ENCODE measurements at places on chromosomes 4 and X. TPM values are rescaled to one million over a fixed set of nuclear protein-coding genes. Genes with fewer than 3 reads are reported as not detected.
A peak's percentile ranks its signal among the peaks of the same experiment; 100 is the strongest.

The PDE6B gene
- total RNA-seq, result 10.2 TPM

GRCh38 chr4:6199422-6199921 is 877 bp downstream of the JAKMIP1 start:
- peak overlapping the region; percentile 92 for H3K4me3 ChIP-seq
- DNase-seq, result no peak
- H3K27me3 ChIP-seq, result peaks cover 21% of the 10 kb centered on the region
- peaks cover 8% of the 10 kb centered on the region for H3K36me3 ChIP-seq

The NKRF gene
- total RNA-seq, result 10.8 TPM

GRCh38 chr4:41628936-41629335 is 91.0 kb downstream of the LIMCH1 start:
- no peak overlapping the region for H3K4me3 ChIP-seq
- DNase-seq, result no peak
- no peaks in the 10 kb centered on the region for H3K36me3 ChIP-seq

DNA sequence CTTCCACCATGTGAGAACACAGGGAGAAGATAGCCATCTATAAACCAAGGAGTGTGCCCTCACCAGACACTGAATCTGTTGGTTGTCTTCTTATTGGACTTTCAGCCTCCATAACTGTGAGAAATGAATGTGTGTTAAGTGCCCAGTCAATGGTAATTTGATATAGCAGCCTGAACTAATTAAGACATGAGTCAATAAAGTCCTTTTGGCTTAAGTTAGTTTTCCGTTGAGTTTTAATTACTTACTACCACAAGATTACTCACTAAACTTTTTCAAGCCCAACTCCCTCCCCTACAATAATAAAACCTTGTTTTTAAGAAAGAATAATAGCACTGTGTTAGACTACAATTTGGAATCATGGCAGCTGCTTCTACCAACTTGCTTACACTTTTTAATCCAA is 324.2 kb downstream of the PCDH19 start:
- H3K36me3 ChIP-seq, result no peaks in the 10 kb centered on the region
- no peak overlapping the region for H3K4me3 ChIP-seq
- no peaks in the 10 kb centered on the region for H3K4me1 ChIP-seq
- H3K27ac ChIP-seq, result no peak overlapping the region
- H3K27me3 ChIP-seq, result no peaks in the 10 kb centered on the region
- DNase-seq, result no peak

The TMLHE gene
- total RNA-seq, result 6.6 TPM

The EXOC1L gene
- not detected for total RNA-seq

- peaks cover 8% of the 10 kb centered on the region for H3K4me1 ChIP-seq
- no peak overlapping the region for H3K27ac ChIP-seq
- no peak for DNase-seq
- no peaks in the 10 kb centered on the region for H3K36me3 ChIP-seq
- H3K27me3 ChIP-seq, result no peaks in the 10 kb centered on the region
These were observed 4.5 kb downstream of the IDH3G start for GRCh38 chrX:153789654-153790053.

The ANXA3 gene
- total RNA-seq, result 5.1 TPM

The POU3F4 gene
- not detected for total RNA-seq

DNA sequence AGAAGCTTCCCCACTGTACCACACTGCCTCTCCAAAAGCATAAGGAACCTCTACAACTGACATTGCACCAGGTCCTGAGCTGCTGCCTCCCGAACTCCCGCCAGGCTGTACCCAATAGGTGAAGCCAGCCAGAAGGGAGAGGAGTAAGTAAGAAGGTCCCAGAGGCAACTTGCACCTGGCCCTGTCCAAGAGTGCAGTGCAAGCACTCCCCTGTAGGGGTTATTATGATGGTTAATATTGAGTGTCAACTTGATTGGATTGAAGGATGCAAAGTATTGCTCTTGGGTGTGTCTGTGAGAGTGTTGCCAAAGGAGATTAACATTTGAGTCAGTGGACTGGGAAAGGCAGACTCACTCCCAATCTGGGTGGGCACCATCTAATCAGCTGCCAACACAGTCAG is 879.3 kb upstream of the SLIT2 start:
- H3K4me3 ChIP-seq, result no peak overlapping the region
- H3K4me1 ChIP-seq, result no peaks in the 10 kb centered on the region
- H3K36me3 ChIP-seq, result no peaks in the 10 kb centered on the region
- no peaks in the 10 kb centered on the region for H3K27me3 ChIP-seq
- no peak overlapping the region for H3K27ac ChIP-seq

GRCh38 chr4:81207828-81208227 is 7.2 kb downstream of the PRKG2 start:
- H3K4me1 ChIP-seq, result no peaks in the 10 kb centered on the region
- no peaks in the 10 kb centered on the region for H3K36me3 ChIP-seq
- no peak overlapping the region for H3K27ac ChIP-seq
- H3K4me3 ChIP-seq, result no peak overlapping the region
- no peak for DNase-seq
- H3K27me3 ChIP-seq, result peaks cover 27% of the 10 kb centered on the region

The FGA gene
- not detected for total RNA-seq

The SPATA18 gene
- not detected for total RNA-seq

GRCh38 chrX:10615931-10616774 is 4.2 kb downstream of the MID1 start:
- H3K36me3 ChIP-seq, result no peaks in the 10 kb centered on the region
- DNase-seq, result no peak
- H3K27ac ChIP-seq, result no peak overlapping the region
- peaks cover 3% of the 10 kb centered on the region for H3K4me1 ChIP-seq
- peaks cover 26% of the 10 kb centered on the region for H3K27me3 ChIP-seq

The TCEANC gene
- 7.8 TPM for total RNA-seq

GRCh38 chr4:98939892-98940298 is 11.0 kb upstream of the EIF4E start:
- H3K27ac ChIP-seq, result no peak overlapping the region
- H3K36me3 ChIP-seq, result no peaks in the 10 kb centered on the region
- H3K4me3 ChIP-seq, result no peak overlapping the region

The CXorf49 gene
- total RNA-seq, result not detected

DNA sequence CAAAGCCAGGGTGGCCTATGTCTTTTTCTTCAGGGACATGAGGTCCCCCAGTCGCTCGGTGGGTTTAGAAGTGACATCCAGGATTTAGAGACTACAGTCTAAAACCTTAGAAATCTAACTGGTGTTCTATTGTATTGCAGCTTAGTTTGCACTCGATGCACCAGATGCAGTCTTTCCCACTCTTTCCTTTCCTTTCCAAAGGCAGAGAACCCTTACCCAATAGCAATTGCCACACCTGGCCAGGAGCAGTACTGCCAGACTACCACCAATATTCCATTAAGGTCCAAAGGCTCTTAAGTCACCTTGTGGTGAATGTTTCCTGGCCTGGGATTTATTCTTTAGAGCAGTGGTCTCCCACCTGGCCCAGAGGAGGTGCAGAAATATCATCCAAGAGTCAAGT is 1068.8 kb downstream of the FAM133A start:
- no peak for DNase-seq
- no peaks in the 10 kb centered on the region for H3K36me3 ChIP-seq
- H3K27ac ChIP-seq, result no peak overlapping the region
- no peak overlapping the region for H3K4me3 ChIP-seq

GRCh38 chrX:153561337-153561736 is 37.6 kb downstream of the CCNQ start:
- no peak for DNase-seq
- peaks cover 2% of the 10 kb centered on the region for H3K4me1 ChIP-seq
- no peaks in the 10 kb centered on the region for H3K36me3 ChIP-seq

DNA sequence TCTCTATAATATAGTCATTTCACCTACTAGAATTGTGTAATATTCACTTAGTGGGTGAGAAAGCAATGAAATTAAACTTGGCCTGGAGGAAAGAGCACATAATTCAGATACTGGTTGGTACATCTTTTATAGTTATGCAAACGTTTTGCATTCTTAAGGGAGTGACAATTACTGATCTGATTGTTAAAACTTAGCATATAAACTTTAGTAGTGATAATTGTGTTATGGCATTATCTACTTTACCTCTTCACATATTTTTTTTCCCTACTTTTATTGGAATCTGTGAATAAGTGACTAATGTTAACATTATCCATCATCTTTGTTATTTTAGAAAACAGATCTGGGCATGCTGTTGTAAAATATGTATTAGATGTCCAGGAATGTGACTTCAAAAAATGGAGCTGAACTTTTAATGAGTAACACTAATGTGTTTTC is 217.4 kb upstream of the GIMD1 start:
- no peaks in the 10 kb centered on the region for H3K4me1 ChIP-seq
- no peak for DNase-seq
- H3K27ac ChIP-seq, result no peak overlapping the region
- H3K27me3 ChIP-seq, result no peaks in the 10 kb centered on the region
- H3K4me3 ChIP-seq, result no peak overlapping the region

DNA sequence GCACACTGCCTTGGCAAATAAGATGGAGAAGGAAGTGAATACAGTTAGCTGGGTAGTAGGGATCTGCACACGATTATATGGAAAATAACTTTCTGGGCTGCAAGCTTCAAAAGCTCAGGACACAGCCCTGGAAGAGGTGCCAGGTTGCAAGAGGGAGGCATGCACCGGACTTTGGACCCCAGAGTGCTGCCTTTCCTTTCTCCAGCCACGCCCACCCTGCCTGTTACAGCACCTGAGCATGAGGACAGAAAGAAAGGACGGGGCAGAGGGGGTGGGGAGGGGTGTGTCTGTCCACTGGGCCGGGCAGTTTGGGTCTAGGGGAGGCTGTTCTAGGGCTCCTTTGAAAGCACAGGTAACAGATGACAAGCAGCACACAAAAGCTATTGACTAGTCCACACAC is 152.8 kb downstream of the ENPP6 start:
- no peak overlapping the region for H3K4me3 ChIP-seq
- H3K27ac ChIP-seq, result no peak overlapping the region

DNA sequence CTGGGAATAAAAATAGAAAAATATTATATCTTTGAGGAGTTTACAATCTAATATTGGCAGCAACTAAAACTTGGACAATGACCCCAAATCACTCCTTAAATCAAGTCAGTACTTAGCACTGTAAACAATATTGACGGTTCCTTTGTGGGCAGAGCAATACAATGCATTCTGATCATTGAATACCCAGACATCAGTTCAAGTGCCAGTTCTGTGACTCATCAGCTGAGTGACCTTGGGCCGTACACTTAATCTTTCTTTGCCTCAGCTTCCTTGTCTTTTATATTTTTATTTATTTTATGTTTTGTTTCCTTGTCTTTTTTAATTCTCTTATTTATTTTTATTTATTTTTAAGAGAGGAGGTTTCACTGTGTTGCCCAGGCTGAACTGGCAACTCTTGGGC is 112.2 kb upstream of the ANXA3 start:
- no peaks in the 10 kb centered on the region for H3K36me3 ChIP-seq
- H3K27ac ChIP-seq, result no peak overlapping the region
- H3K4me1 ChIP-seq, result no peaks in the 10 kb centered on the region

The LNX1 gene
- total RNA-seq, result not detected

The NPNT gene
- total RNA-seq, result not detected

DNA sequence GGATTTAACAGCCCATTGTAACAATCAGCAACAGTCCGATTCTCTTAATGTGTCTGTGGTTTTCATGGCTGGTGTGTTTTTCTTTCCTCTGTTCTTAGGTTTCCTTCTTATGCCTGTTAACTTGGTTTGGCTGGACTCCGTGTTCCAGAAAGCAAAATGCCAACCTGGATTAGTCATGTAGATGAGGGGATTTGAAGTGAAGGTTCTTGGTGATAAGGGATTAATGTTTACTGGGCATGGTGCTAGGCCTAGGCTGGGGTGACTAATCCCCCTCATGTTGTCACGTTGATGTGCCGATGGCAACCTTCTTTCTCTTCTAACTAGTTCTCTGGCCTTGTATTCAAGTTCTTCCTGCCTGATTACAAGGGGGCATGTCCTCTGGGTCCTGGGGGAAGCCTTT is 85.9 kb downstream of the REPS2 start:
- DNase-seq, result no peak
- peaks cover 2% of the 10 kb centered on the region for H3K4me1 ChIP-seq
- no peak overlapping the region for H3K4me3 ChIP-seq
- H3K27me3 ChIP-seq, result no peaks in the 10 kb centered on the region

- H3K27ac ChIP-seq, result no peak overlapping the region
- no peak for DNase-seq
- peaks cover 2% of the 10 kb centered on the region for H3K36me3 ChIP-seq
- no peaks in the 10 kb centered on the region for H3K27me3 ChIP-seq
- no peak overlapping the region for H3K4me3 ChIP-seq
- no peaks in the 10 kb centered on the region for H3K4me1 ChIP-seq
These were observed 96.2 kb upstream of the APOOL start for GRCh38 chrX:84907324-84907968.

DNA sequence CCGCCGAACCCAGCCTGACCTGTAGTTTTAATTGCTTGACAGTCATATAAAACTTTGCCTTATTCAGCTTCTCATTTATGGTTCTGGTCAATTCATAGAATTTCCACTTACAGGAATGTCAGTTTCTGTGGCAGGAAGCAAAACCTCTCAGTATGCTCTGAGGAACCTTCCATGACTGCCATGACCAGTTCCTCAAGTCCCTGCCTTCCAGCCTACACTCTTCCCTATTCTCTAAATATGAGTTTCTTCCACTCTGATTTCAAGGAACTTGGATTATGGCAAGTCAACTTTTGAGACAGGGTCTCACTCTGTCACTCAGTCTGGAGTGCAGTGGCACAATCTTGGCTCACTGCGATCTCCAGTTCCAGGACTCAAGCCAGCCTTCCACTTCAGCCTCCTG is 26.0 kb upstream of the NSUN7 start:
- no peaks in the 10 kb centered on the region for H3K36me3 ChIP-seq
- no peak overlapping the region for H3K4me3 ChIP-seq
- no peak overlapping the region for H3K27ac ChIP-seq
- H3K4me1 ChIP-seq, result no peaks in the 10 kb centered on the region

The PWWP3B gene
- total RNA-seq, result not detected

The NAP1L2 gene
- total RNA-seq, result 5.4 TPM

GRCh38 chrX:103405009-103405333 is 28.6 kb downstream of the BEX3 start:
- no peak for DNase-seq
- H3K27me3 ChIP-seq, result peaks cover 4% of the 10 kb centered on the region
- H3K36me3 ChIP-seq, result no peaks in the 10 kb centered on the region

- no peak overlapping the region for H3K4me3 ChIP-seq
- no peak for DNase-seq
- H3K4me1 ChIP-seq, result peaks cover 4% of the 10 kb centered on the region
- H3K27ac ChIP-seq, result no peak overlapping the region
- H3K36me3 ChIP-seq, result no peaks in the 10 kb centered on the region
These were observed 210.4 kb downstream of the PALLD start for GRCh38 chr4:168707205-168707604.

GRCh38 chr4:161189286-161190134 is 974.3 kb downstream of the FSTL5 start:
- no peaks in the 10 kb centered on the region for H3K36me3 ChIP-seq
- DNase-seq, result no peak
- H3K27me3 ChIP-seq, result no peaks in the 10 kb centered on the region
- no peak overlapping the region for H3K27ac ChIP-seq
- H3K4me1 ChIP-seq, result no peaks in the 10 kb centered on the region

- H3K27ac ChIP-seq, result no peak overlapping the region
- DNase-seq, result no peak
- H3K4me3 ChIP-seq, result no peak overlapping the region
- H3K36me3 ChIP-seq, result no peaks in the 10 kb centered on the region
- peaks cover 53% of the 10 kb centered on the region for H3K27me3 ChIP-seq
- peaks cover 10% of the 10 kb centered on the region for H3K4me1 ChIP-seq
These were observed 1.3 kb upstream of the INTU start for GRCh38 chr4:127631420-127631819.
